ENCODE measurements at places on chromosomes 7 and 10.

DNA sequence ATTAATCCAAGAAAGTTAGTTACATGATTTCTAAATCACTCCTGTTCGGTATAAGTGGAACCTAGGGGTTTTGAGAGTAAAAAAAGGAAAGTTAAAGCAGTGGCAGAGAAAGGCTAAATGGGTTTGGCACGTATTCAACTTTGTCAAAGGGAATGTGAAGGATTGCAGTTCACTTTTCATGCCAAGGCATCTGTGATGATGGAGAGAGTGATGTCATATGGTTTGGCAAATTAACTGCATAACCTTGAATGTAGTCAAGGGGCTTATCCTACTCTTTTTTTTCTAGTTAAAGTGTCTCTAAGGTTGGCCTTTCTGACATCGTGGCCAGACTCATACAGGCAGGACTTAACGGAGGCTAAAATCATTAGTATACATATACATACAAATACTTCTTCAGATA is 277.8 kb downstream of the EXOC4 start:
- DNase-seq = no peak

GRCh38 chr7:105773030-105773460 is 103.4 kb downstream of the ATXN7L1 start:
- no peak for DNase-seq

DNA sequence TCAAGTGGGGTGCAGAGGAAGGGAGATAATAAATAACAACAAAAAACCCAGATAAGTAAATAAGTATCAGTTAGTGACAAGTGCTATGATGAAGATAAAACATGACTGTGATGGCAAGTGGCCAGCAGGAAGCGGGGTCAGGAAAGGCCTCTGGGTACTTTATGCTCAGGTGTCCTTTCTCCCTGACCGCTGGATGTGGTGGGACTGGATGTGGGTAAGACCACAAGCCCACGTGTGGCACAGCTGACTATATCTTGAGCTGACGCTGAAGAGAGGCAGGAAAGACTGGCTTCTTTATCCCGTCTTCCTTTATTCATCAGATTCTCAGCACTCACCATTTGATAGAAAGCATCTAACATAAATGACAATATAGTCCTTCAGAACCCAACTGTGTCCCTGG is 87.8 kb downstream of the CREB5 start:
- DNase-seq = no peak

DNA sequence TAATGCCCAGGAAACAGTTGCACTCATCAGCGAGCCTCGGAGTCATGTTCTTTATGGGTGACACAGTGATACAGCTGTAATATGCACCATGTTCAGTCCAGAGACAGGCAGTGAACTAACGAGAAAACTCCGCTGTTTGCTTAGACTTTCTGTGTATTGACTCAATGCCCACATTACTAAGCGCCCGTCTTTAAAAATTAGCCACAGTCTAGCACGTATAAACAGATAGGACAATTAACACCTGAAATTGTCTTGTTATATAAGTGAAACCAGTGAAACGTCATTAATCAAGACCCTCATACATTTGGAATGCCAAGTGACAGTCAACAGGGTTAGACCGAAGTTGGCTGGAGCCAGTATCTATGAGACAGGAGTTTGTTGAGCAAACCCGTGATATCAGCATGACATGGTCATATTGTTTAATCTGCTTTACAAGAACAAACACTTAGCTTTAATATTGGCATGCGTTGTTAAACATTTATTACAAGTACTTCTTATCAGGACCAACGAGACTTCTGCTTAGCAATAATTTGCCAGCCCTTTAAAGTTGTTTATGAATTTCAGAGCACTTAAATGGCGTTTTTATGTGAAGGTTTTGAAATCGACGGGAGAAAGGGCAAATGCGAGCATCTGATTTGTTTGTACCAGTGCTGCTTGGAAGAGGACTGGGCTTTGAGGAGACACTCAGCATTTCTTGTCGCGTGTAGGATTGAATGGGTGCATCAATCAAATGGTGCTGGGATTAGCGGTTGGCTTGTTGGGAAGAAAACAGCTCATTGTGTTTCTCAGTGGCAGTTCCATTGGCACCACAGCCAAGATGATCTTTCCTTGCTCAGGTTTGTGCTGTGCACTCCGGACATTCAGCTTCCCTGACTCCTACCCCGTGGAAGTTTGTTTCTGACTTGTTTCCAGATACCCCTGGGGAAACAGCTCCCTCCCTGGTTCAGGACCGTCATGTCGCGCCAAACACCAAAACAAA is 56.3 kb downstream of the CAMK1D start:
- DNase-seq = no peak

DNA sequence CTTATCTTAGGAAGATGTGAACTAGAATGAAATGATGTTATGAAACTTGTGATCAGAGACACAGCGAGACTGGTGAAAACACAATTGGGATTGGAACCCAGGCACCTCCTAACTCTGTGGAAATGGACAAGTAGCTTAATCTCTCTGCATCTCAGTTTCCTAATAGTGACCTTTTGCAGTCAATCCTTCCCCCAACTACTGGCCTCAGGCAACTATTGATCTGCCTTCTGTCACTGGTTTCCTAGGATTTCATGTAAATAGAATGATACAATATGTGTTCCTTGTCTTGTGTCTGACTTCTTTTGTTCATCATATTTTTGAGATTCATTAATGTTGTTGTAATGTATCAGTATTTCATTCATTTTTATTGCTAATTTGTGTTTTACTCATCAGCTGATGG is 341.7 kb downstream of the REEP3 start:
- DNase-seq = no peak

DNA sequence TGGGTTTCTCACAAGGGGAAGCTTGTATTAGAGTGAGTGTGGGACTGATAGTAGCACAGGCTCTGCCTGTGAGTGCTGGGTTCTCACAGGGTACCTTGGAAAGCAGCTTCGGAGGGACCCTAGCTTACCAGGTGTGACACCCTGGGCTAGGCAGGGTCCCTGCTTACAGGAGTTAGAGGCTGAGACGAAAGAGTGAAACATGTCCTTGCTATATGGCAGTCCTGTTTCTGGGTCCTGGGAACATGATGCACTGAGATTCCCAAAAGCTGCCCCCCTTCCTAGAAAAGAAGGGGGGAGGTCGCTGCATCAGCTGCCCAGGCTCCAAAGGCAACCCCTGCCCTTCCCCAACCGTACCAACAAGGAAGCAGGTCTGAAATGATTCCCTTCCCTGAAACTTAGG is 6.3 kb upstream of the ARHGAP22 start:
- DNase-seq = no peak

DNA sequence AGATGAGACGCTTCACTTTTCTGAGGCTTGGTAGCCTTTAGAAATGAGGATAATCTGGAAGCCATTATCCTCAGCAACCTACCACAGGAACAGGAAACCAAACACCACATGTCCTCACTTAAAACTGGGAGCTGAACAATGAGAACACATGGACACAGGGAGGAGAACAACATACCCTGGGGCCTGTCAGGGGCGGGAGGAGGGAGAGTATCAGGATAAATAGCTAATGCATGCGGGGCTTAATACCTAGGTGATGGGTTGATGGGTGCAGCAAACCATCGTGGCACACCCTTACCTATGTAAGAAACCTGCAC is 48.9 kb downstream of the LRGUK start:
- no peak for DNase-seq

GRCh38 chr7:152383341-152384234 is 52.2 kb downstream of the KMT2C start:
- DNase-seq = no peak

GRCh38 chr10:100392686-100393003 is 45.6 kb downstream of the SCD start:
- no peak for DNase-seq

DNA sequence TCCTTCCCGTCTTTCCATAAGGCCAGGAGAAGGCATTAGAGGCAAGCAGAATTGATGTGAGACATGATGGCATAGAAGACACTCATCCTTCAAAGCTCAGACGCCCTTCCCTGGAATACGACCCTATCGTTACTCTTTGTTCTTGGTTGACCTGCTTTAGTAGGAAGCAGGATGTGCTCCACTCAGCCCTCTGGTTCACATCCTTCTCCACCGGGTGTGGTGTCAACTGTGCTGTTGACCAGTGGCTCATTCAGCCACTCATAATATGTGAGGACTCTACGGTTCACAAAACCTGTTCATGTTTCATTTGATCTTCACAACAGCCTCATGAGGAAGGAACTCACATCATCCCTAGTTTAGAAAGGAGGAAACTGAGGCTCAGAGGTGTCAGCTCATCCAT is 47.1 kb downstream of the ADRA2A start:
- DNase-seq = no peak
